ENCODE measurements at places on chromosomes 1 and 21. TPM values are rescaled to one million over a fixed set of nuclear protein-coding genes. Genes with fewer than 3 reads are reported as not detected.
A peak's percentile ranks its signal among the peaks of the same experiment; 100 is the strongest.

DNA sequence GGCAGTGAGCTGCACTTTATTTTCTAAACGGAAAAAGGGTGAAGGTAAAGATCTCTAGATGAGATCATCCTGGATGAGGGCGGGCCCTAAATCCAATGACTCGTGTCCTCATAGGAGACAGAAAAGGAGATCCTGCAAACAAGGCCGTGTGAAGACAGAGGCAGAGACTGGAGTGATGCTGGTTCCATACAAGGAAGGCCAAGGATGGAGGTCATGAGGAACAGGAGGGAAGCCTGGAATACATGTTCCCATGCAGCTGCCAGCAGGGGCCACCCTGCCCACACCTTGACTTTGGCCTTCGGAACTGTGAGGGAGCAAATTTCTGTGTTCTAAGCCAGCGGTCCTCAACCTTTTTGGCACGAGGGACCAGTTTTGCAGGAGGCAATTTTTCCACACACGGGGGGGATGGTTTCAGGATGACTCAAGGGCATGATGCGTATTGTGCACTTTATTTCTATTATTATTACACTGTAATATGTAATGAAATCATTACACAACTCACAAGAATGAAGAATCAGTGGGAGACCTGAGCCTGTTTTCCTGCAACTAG is 94.3 kb downstream of the PSMG1 start:
- no peaks in the 10 kb centered on the region for H3K36me3 ChIP-seq
- H3K27ac ChIP-seq: peak overlapping the region; percentile 10
- H3K4me1 ChIP-seq: peaks cover under 1% of the 10 kb centered on the region
- DNase-seq: no peak
- no peak overlapping the region for H3K4me3 ChIP-seq
- no peaks in the 10 kb centered on the region for H3K27me3 ChIP-seq

DNA sequence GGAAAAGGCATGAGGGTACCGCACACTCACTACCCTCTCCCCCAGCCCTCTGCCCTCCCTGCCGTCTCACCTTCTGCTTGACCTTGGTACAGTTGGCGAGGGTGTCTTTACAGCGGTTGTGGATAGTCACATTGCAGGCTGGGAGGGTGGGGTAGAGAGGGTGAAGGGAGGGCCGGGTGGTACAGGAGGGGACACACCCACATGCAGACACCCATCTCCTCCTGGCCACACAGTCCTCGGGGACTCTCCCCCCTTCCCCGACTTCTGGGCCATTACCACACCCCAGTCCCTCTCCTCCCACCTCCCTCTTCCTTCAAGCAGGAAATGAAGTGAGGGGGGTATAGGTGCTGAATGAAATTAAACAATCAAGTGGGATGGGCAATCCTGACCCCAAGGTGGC is 11.6 kb downstream of the ARHGEF2 start:
- peaks cover 13% of the 10 kb centered on the region for H3K4me1 ChIP-seq
- DNase-seq: no peak
- H3K27me3 ChIP-seq: no peaks in the 10 kb centered on the region
- peaks cover 30% of the 10 kb centered on the region for H3K36me3 ChIP-seq
- H3K27ac ChIP-seq: peak overlapping the region; percentile 85

GRCh38 chr1:231188072-231188471 is 26.2 kb downstream of the TRIM67 start:
- no peak overlapping the region for H3K4me3 ChIP-seq
- peaks cover 8% of the 10 kb centered on the region for H3K27me3 ChIP-seq
- no peak for DNase-seq
- H3K36me3 ChIP-seq: no peaks in the 10 kb centered on the region
- no peak overlapping the region for H3K27ac ChIP-seq
- H3K4me1 ChIP-seq: no peaks in the 10 kb centered on the region

The KCND3 gene
- 12.1 TPM for total RNA-seq

GRCh38 chr1:9363061-9363471 is 70.4 kb downstream of the SPSB1 start:
- no peaks in the 10 kb centered on the region for H3K36me3 ChIP-seq
- no peak for DNase-seq

Data from lung (tissue), 17 donors.